AG09309 (cell line): ENCODE measurements at places on chromosomes 4 and X.

DNA sequence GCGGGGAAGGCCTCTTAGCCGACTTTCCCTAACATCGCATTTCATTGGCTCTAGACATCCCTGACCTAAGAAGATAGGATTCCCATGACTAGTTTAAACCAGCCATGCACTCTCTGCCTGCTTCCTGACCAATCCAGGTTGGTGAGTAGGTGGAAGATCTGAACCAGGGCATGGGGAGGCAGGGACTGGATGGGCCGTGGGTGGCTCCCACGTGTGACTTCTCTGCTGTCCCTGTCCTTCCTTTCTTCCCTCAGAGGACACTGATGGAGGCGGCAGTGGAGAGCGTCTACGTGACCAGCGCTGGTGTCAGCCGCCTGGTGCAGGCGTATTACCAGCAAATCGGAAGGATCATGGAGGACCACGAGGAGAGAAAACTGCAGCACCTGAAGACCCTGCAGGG lies 90.7 kb downstream of the EVC start:
- DNase-seq: no peak

DNA sequence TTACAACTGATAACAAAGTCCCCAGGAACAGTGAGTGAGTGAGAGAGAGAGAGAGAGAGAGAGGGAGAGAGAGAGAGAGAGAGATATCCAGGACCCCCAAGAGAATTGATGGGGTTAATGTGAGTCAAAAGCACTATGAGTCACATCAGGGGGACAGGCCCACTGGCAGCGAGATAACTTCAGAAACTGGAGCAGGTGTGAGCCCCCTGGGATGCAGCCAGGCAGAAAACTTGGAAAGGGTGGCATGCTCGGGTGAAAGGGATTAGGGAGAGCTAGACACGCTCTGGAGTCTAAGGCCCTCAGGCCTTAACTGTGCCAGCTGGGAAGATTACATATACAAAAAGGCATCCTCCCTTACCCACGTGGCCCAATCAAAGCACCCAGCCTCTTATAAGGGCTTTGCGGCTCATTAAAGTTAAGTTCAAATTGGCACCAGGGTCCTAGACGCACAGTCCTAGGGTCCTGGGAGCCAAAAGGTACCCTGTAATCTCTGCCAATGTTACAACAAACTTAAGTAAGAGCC lies 841 bp downstream of the ACOT9 start:
- DNase-seq: peak; percentile 55

DNA sequence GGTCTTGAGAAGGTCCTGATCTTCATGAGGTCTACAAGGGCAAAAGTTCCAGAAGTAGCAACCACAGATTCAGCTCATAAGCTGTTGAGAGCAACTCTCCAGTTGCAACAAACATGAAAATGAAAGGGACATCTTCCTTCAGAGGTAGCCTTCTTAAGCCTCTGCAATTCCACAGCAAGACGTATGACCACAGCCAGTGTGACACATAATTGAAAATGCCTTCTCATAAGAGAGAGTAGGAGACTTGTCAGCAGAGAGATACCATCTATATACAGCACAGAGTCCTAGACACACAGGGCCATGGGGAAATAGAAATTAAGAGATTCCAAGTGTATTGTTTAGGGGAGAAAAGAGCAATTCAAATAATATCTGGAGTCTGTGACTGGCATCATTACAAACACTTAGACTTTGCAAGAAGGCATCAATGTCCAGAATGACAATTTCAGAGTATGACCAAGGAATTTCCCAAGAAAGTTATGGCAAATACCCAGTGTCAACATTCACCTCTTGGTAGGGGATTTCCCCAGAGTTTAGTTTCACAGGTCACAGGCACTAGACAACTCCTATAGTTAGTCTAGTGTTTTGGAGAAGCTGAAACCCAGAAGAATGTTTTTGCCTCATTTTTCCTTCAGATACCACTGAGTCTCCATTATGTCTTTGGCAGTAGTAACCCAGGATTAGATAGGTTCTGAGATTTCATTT lies 340.3 kb downstream of the ZNF674 start:
- DNase-seq: no peak

GRCh38 chr4:14743601-14744000 lies 258.7 kb upstream of the CPEB2 start:
- DNase-seq: no peak

- no peak for DNase-seq
These were observed 805.3 kb upstream of the TENM3 start for GRCh38 chr4:181437895-181438294.

DNA sequence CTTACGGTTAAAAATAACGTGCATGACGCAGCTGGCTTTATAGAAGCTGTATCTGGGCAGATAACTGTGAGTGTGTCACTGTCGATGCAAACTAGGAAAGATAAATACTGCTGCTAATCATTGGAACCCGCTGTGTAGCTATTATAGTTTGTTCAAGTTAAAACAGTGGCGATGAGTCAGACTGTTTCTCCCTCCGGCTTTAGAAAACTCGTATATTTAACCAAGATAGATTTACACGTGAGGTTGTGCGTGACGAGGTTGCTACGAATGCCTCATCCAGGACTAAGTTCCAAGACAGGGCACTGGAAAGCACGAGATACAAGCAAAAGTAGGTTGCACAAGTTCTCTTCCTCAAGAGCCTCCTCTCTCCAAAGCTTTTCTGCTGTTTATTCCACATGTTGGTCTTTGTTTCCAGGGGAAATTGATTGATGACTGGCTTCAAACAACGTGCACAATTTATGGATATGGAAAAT lies 270.7 kb downstream of the FBXW7 start:
- peak; percentile 98 for DNase-seq

- no peak for DNase-seq
These were observed 556.1 kb upstream of the TENM3 start for GRCh38 chr4:181687116-181687515.

GRCh38 chr4:172962564-172963353 lies 205.9 kb upstream of the GALNT7 start:
- peak; percentile 80 for DNase-seq

DNA sequence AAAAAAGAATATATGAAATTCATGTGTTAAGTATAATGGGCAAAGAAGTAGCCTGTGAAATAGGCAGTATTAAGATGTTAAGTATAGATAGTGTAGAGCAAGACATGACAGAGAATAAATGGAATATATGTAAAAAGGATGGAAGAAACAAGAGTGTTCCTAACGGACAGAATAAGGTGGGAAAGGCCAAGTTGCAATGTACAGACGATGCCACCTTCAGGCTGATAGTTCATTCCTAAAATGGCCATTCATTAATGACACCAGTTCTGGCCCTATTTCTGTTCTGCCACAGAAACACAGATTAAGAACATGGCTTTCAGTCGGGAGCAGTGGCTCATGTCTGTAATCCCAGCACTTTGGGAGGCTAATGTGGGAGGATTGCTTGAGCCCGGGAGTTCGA lies 4.4 kb upstream of the FAM184B start:
- DNase-seq: no peak

- no peak for DNase-seq
These were observed 4.5 kb upstream of the CSN2 start for GRCh38 chr4:69970071-69970470.

DNA sequence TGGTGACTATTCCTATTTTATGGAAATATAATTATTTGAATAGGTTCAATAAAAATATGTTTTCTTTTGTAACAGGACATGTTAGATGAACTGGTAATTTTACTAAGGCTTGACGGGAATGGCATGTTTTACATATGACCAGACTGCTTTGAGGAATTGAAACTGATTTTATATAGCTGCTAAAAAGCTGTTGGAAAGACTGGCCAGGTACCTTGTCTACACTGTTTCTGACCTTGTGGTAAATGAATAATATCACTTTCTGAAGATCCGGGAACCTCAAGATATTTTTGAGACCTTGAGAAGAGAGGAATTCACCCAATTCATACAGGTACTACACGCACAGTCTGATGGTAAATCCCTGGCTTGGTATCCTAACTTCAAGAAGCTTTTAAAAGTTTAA lies 42.1 kb upstream of the USP46 start:
- DNase-seq: no peak

DNA sequence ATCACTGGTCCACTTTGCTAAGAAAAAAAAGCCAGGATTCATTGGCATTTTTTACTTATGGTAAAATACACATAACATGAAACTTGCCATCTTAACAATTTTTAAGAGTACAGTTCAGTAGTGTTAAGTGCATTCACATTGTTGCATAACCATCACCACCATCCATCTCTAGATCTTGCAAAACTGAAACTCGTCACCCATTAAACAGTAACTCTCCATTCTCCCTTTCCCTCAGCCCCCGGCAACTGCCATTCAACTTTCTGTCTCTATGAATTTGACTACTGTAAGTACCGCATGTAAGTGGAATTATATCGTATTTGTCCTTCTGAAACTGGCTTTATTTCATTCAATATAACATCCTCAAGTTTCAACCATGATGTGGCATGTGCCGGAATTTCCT lies 56.3 kb upstream of the LNX1 start:
- DNase-seq: no peak

DNA sequence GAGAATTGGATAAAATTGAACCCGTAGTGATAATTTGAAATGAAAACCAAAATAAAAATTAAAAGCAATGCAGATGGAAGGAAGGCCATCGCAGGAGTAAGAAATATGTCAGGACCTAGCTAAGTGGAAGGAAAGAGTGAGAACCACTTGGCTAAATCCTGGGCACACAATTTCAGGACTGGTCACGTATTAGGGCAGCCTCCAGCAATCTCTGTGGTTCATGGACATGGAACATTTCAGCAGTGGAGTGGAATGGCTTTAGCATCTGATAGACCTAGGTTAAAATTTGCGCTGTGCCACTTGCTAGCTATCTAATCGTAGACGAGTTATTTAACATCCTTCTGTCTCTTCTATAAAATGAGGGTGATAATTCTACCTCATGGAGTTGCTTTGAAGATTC lies 71.1 kb downstream of the DCK start:
- no peak for DNase-seq

DNA sequence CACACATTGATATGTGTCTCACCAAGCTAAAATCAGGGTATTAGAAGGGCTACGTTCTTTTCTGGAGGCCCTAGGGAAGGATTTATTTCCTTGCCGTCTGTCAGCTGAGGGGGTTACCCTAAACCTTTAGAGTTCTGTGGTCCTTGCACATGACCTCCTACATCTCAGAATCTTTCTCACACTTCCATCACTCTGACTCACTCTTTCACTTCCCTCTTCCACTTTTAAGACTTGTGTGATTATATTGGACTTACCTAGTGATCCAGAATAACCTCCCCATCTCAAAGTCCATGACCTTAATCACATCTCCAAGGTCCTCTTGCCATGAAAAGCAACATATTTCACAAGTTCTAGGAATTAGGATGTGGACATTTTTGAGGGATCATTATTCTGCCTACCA lies 53.6 kb upstream of the FUNDC1 start:
- no peak for DNase-seq

- no peak for DNase-seq
These were observed 52.0 kb downstream of the HMX1 start for GRCh38 chr4:8819473-8820177.

- DNase-seq: no peak
These were observed 6.5 kb downstream of the FUNDC1 start for GRCh38 chrX:44536198-44536597.

DNA sequence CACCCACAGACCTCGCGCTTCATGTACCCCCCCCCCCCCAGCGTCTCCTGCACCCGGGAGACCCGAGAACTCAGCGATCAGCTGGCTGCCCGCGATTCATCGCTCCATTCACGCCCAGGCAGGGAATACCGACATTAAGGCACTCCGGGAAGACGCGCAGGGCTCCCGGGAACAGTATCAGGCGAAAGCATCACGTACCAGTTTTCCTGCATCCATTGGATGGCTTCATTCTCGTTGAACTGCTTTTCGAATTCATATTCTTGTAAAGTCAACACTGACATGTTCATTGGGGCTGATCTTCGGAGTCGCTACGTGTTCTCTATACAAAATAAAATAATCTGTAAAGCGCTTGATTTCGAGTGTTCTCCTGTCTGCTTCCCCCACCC lies 373 bp downstream of the ELOVL6 start:
- no peak for DNase-seq

DNA sequence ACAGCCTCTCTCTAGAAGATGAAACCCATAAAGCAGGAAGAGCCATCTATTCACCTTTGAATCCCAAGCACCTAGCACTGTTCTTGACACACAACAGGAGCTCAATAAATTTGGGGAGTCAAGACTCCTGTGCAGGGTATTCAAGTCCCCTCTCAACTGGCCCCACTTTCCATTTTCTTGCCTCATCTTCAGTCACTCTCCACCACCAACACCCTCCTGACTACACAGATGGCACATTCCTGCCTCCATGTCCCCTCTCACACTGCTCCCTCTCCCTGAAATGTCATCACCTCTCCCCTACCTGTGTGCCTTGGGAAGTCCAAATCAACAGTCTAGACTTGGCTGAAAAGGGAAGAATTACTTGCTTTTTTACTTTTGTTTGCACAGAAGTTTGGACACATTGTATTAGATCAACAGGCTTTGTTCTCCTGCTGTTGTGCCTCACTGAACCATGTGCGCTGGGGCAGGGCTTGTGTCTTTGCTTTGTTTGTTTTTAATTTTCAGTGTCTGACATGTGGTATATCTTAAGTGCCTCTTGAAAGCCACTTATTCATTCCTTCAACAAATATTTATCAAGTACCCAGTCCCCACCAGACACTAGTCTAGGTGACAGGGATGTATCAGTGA lies 85.1 kb downstream of the APBB2 start:
- no peak for DNase-seq

DNA sequence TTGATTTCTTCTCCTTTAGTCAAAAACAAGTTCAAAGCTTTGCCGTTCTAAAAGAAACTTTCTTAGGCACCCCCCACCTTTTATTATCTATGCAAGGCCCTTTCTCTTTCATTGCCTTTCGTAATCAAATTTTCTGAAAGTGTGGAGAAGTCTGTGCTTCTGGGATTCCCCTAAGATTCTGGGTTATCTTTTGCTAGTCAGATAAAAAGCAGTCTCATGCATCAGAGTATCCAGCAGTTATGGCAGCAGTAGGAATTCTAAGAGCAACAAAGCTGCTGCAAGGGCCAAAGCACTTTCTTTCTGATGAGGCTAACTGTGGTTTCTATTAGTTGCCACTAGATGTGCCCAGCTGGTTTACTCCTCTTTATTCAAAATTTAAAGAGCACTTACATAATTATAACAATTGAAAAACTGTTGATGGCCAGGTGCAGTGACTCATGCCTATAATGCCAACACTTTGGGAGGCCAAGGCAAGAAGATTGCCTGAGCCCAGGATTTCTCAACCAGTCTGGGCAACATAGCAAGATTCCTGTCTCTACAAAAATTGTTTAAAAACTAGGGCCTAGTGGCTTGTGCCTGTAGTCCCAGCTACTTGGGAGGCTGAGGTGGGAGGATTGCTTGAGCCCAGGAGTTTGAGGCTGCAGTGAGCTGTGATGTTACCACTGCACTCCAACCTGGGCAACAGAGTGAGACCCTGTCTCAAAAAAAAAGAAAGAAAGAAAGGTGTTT lies 296.2 kb downstream of the PAPSS1 start:
- DNase-seq: no peak
